ENCODE measurements at places on chromosomes 1 and 21. TPM values are rescaled to one million over a fixed set of nuclear protein-coding genes. Genes with fewer than 3 reads are reported as not detected.

Gene CRYAA
- total RNA-seq: not detected

Gene SLC9C2
- total RNA-seq: not detected

Gene CACNA1S
- total RNA-seq: not detected

Gene PADI1
- total RNA-seq: 1.5 TPM

Gene OLIG1
- not detected for total RNA-seq

Gene C4BPA
- total RNA-seq: 0.52 TPM

All from A549 treated with Mapracorat at 1 μM for 4 hours (cell line).